ENCODE measurements at places on chromosomes 13 and 19.

- no peaks in the 10 kb centered on the region for H3K36me3 ChIP-seq
- no peak for DNase-seq
- H3K27me3 ChIP-seq, result no peaks in the 10 kb centered on the region
- no peak overlapping the region for H3K27ac ChIP-seq
- no peak overlapping the region for H3K4me3 ChIP-seq
Measured at GRCh38 chr13:42892760-42893159, 99.3 kb downstream of the EPSTI1 start.

DNA sequence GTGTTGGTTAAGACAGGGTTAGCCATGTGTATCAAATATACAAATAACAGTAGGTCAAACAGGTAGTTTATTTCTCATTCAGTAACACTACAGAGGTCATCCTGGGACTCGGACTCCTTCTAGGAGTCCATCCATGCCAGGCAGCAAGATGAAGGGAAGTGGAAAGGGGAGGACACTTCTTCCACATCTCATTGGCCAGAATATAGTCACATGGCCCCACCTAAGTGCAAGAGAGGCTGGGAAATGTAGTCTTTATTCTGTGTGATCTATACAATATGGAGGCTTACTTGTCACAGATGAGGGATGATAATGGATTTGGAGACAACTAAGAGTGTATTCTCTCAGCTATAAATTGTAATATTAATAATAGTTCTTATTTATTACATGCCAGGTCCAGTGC, 31.1 kb downstream of the RDH8 start:
- no peaks in the 10 kb centered on the region for H3K36me3 ChIP-seq
- no peak overlapping the region for H3K27ac ChIP-seq
- H3K27me3 ChIP-seq, result peaks cover 12% of the 10 kb centered on the region
- no peak overlapping the region for H3K4me3 ChIP-seq
- H3K4me1 ChIP-seq, result no peaks in the 10 kb centered on the region
- no peak for DNase-seq

DNA sequence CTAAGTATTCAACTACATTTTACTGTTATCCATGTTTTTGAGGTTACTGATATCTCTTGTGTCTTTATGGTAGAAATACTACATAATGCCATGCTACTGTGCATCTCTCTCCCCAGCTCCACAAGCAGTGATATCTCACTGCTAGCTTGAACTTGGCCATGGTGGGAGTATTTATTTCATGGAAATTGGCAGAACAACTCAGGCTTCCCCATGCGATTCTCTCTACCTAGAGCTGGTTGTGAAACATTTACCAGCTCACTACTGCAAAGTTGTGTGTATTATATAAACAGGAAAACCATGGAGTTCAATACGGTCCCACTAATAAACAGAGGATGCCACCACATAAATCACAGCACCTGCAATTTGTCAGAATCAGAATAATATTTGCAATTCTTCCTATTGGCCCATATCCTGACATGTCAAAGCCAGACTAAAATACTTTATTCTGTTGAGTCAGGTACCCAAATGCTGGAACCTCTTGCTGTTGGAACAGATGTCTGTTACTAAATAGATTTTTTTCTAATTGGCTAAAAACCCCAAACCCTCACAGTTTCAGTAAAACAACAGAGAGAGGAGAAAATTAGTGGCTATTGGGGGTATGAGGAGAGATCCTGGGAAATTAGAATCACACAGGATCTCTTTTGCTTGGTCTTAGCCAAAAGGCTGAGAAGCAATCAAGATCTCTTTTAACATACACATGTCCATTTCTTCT, 91.4 kb upstream of the SLC10A2 start:
- H3K27ac ChIP-seq, result no peak overlapping the region
- H3K27me3 ChIP-seq, result no peaks in the 10 kb centered on the region
- H3K4me1 ChIP-seq, result no peaks in the 10 kb centered on the region
- DNase-seq, result no peak
- H3K4me3 ChIP-seq, result no peak overlapping the region
- H3K36me3 ChIP-seq, result no peaks in the 10 kb centered on the region

DNA sequence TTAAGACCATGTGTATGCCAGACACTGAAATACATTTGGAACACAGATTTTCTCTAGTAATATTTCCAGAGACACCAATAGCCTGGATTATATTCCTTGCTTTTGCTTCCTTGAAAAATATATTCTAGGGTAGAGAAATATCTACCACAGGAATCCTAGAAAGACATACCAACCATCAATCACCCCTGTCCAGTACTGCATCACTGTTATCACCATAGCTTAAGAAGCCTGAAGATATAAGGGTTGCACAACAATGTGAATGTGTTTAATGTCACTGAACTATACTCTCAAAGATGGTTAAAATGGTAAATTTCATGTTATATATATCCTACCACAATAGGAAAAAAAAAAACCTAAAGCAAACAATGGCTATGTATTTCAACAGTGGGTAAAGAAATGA, 163.6 kb downstream of the DIAPH3 start:
- no peak overlapping the region for H3K27ac ChIP-seq
- no peaks in the 10 kb centered on the region for H3K4me1 ChIP-seq
- no peak for DNase-seq
- H3K36me3 ChIP-seq, result no peaks in the 10 kb centered on the region
- no peaks in the 10 kb centered on the region for H3K27me3 ChIP-seq

Data from upper lobe of right lung (tissue), 1 donor.